ENCODE measurements at places on chromosomes 5 and 9.

DNA sequence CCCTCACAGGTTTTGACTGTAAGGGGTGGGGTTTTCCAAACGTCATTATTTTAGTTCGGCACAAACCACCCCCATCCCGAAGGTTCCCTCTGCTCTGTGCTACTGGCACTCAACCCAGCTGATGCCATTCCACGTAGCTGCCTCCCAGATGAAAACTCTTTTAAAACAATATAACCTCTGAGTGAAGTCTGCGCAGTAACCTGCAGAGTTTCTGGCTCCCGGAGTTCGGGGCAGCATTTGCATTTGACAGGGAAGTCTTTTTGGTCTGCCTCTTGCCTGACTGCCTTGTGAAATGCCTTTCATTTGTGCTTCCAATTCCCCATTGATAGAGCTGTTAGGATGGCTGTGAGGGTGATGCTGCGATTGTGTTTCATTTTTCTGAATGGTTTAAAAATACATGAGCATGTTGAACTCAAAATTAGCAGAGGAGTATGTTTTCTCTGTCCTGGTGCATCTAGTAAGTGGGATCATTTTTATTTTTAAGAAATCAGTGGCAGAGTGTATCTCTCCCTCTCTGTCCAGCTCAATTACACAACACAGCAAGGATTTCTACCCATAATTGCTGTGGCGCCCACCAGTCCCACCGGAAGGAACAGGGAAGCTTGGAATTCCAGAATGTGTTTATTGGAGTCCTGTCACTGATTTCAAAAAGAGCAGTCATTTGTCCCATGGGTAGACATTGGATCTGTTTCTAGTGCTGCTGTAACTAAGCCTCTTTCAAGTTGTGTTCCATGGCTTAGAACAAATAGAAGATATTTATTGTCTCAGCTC lies 24.8 kb downstream of the ADCY2 start:
- DNase-seq, result no peak

DNA sequence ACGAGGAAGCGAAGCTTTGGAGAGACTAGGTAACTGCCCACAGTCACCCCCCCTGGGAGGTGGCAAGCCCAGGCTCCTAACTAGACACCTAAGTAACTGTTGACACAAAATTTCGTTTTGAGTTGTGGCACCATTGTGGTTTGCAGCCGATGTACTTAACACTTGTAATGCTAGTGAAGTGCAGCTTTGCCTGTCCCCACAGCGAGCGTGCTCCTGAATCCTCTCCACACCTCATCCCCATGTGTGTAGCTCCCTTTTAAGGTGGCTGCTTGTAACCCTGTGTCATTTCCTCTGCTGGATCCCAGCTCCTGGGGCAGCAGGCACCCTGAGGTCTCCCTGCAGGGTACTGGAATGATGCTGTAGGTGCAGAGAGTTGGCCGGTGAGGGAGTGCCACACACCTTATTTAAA lies 114.9 kb downstream of the TRIO start:
- DNase-seq, result no peak

DNA sequence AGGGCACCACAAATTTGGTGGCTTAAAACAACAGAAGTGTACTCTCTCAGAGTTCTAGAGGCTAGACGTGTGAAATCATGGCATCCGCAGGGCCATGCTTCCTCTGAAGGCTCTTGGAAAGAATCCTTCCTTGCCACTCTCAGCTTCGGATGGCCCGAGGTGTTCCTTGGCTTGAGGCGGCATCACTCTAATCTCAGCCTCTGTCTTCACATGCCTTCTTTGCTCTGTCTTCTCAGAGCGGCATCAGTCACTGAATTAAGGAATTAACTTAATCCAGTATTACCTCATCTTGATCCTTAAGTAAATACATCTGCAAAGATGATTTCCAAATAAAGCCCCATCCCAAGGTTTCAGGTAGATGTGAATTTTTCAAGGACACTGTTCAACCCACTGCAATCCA lies 211.1 kb upstream of the TRIM32 start:
- DNase-seq, result no peak

- DNase-seq, result no peak
Measured at GRCh38 chr9:90100014-90100413, 495.2 kb downstream of the GADD45G start.

DNA sequence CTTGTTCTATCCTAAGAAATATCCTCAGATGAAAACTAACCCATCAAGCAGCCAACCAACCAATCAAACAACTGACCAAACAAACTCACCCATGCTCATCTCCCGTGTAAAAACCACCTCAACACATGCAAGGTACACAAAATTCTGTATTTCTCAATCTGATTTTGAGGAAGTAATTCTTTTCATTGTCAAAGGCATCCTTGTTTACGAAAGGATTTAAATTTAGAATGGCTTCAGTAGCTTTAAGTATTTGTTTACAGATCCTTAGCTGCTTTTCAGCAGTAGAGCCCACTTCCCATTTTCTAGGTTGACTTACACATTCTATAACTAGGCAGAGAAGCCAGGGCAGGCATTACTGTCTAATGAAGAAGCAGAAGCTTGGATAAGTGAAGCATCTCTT lies 78.6 kb downstream of the NTRK2 start:
- DNase-seq, result no peak

GRCh38 chr9:134271338-134272301 lies 54.6 kb upstream of the RXRA start:
- DNase-seq, result no peak

GRCh38 chr5:9536717-9537116 lies 9.2 kb downstream of the SEMA5A start:
- DNase-seq, result no peak

GRCh38 chr9:94985649-94986048 lies 259.1 kb downstream of the AOPEP start:
- DNase-seq, result no peak

- peak; percentile 98 for DNase-seq
Measured at GRCh38 chr9:97696803-97697601, at the start of gene XPA. Gene XPA (minus strand): TSS chr9:97697340. CDS start chr9:97697292, 48 bp downstream.

DNA sequence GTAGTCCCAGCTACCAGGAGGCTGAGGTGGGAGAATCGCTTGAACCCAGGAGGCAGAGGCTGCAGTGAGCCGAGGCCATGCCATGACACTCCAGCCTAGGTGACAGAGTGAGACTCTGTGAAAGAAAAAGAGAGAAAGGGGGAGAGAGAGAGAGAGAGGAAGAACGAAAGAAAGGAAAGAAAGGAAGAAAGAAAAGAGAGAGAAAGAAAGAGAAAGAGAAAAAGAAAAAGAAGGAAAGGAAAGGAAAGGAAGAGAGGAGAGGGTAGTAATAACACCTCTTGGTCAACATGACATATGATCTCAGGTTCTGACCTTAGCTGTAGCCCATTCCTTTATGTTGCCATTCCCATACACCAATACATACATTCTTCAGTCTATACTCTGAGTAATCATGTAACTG lies 14.1 kb downstream of the FBXW11 start:
- DNase-seq, result no peak

DNA sequence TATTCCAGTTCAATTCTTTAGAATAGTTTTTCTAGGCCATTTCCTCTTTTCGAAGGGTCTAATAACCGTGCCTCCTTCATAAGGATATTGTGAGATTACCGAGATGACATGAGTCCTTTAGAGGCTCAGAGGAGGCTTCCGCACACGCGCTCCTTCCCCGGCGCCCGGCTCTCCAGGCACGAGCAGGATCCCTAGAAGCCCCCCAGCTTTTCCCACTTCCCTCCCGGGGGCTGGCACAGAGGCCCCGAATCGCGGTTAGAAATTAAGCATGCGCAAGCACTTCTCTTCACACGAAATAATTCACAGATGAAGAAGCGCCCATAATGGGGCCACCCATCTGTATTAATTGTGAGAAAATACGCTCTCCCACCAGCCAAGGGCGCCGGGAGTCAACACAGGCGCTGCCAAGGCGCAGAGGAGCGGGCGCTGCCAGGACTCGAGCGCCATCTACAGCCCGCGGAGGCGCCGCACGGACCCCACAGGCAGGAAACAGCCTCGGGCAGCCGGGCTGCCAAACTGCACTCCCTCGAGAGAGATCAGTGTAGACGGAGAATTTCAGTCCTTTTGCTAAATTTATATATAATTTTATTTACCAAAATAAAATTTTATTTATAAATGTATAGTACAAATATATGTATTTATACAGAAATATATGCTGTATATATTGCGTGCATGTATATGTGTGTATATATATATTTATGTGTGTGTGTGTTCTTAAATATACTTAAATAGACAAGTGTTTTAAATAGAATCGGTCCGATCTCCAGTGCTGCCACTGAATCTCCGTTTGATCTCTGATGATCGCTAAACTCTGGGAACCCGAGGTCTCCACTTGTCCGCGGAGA lies 258.1 kb upstream of the NFIL3 start:
- peak; percentile 24 for DNase-seq

GRCh38 chr5:145981589-145982571 lies 45.5 kb downstream of the SH3RF2 start:
- DNase-seq, result no peak

- DNase-seq, result peak; percentile 88
Measured at GRCh38 chr5:132065351-132065937, 5.0 kb downstream of the IL3 start.

GRCh38 chr9:89362647-89363310 lies 44.5 kb downstream of the SECISBP2 start:
- DNase-seq, result no peak

DNA sequence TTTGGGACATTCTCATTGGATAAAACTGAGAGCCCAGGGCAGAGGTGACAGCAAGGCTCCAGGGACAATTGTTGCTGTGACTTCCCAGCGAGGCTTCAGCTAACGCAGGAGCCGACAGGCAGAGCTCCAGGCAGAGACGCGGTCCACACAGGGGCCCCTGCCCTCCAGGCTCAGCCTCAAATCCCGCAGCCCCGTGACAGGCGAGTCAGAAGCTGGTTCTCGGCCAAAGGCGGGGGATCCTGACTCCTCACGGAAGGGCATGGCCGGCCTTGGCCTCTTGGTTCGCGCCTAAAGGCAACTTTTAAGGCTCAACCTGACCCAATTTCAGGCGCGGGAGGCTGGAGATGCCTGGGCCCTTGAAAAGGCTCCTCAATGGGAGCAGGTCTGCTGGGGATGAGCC lies 21.3 kb downstream of the SLC12A7 start:
- no peak for DNase-seq

- no peak for DNase-seq
Measured at GRCh38 chr5:132478366-132478871, 12.2 kb downstream of the IRF1 start.

DNA sequence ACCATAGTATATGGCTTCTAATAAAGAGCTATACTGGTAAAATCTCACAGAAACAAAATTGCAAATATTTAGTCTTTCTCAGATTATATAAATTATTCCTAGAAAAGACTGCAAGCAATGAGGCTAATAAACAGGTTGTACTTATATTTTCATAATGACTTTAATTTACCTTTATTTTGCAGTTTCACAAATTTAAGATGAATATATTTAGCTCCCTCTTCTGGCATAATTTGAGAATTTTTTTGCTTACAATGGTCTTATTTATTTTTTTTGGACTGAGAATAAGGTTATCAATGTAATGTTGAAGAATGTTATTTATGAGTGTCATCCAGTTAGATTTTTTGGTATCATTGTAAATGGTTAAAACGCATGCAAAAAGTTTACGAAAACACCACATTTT lies 56.7 kb downstream of the PIK3R1 start:
- DNase-seq, result no peak

GRCh38 chr9:90943341-90943740 lies 141.7 kb downstream of the SYK start:
- DNase-seq, result no peak

GRCh38 chr5:82313016-82313415 lies 34.9 kb upstream of the RPS23 start:
- DNase-seq, result no peak

DNA sequence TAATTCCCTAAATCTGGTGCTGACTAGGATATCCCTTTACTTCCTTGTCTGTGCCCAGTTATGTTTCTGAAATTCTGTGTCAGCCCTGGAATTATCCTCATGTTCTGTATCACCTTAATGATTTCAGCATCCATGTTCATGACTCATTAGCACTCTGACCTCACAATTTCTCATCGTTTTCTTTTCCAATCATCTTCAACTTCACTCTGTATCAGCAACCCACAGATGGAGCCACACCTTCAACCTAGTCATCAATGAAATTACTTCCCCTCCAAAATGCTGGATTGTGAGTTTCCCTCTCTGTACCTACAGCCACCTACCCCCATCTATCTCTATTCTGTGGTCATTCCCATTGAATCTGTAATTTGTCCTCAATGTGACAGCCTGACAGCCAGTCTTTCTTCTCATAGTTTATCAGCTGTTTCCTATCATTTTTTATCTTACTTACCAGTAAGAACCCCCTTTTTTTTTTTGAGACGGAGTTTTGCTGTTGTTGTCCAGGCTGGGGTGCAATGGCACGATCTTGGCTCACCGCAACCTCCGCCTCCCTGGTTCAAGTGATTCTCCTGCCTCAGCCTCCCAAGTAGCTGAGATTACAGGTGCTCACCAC lies 3.1 kb upstream of the IL6ST start:
- DNase-seq, result no peak
